Stimulated activated CD8-positive, alpha-beta memory T cell treated with anti-CD3 and anti-CD28 coated beads, Interleukin-15, amount 100 ng/mL, for 4 hours (primary cell): ENCODE measurements at places on chromosomes 1 and 21.

DNA sequence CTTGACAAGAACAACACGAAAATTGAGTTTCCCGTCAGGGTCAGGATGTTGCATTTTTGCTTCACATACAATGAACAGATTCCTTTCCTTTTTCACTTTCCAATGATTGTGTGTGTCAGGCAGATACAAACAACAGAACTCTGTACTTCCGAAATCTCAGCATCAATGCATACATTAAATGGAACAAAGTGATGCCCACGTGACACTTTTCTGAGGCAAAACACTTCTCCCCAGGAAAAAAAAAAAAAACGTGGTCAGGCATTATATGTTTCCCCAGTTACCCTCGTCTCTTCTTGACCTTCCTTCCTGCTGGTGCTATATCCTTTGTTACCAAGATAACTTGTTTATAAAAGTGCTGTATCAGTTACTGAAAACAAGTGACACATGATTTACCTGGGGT is 181.8 kb downstream of the ZNF281 start:
- no peak for DNase-seq

DNA sequence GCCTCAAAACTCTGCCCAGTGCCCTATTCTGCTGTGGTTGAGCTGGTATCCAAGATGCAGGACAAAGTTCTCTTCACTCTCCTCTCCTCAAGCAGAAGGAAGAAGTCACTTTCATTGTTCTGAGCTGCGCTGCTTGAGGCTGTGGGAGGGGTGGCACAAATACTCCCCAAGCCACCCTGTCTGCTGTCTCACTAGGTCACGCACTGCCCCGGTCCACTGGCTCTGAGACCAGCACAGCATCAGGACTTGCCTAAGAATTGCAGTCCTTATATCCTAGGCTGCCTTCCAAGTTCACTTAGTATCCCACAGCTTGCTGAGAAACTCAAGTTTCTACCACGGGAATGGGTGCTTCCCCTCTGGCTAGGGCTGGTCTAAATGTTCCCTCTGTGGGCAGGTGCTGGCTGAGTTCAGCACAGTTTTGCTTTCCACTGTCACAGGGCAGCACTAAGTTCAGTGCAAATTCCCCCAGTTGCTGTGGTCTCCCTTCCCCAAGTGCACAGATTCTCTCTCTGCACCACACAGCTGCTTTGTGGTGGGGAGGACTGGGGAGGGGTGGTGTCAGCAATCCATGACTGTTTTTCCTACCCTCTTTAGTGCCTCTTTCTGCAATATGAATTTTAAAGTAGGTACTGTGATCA is 32.4 kb downstream of the SLC9C2 start:
- DNase-seq: no peak

DNA sequence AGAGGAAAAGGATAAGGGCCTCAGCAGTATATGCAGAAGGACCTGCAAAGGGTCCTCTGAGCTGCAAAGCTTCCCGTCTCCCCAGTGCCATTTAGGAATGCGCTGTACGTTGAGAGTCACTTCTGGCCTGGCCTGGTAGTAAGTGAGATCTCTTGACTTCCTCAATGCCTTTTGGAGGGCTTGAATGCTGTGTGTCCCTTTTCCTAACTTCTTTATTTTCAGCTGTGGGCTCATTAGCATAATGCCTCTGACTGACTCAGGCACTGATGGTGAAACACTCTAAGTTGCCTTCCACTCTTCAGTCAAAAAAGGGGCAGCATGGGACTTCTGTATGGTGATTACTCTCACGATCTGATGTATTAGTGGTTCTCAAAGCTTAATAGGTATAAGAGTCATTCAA is 49.9 kb downstream of the XCL1 start:
- no peak for DNase-seq

DNA sequence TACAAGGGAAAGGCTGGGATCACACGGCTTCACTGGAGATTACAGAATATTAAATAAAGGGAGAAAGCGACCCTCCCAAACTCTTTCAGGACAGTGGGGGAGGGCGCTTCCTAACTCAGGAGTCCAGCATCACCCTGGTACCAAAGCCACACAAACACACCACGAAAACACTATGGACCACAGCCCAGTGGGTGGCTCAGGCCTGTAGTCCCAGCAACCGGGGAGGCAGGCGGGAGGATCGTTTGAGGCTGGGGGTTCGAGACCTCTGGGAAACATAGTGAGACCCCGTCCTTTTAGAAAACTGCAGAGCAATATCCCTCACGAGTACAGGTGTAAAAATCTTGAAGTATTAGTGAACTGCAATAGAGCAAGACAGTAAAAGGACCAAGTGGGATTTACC is 16.0 kb downstream of the TRIM11 start:
- DNase-seq: no peak

- no peak for DNase-seq
Observed at GRCh38 chr1:160284220-160284781, 632 bp downstream of the PEX19 start.

- DNase-seq: no peak
Observed at GRCh38 chr1:5774019-5774418, 218.2 kb downstream of the NPHP4 start.
